NCI-H2227 treated with DMSO at 0.1 percent for 48 hours (cell line): ENCODE measurements at places on chromosomes 12 and 14.

GRCh38 chr12:81991868-81992267 is 232.7 kb upstream of the PPFIA2 start:
- no peak for DNase-seq

DNA sequence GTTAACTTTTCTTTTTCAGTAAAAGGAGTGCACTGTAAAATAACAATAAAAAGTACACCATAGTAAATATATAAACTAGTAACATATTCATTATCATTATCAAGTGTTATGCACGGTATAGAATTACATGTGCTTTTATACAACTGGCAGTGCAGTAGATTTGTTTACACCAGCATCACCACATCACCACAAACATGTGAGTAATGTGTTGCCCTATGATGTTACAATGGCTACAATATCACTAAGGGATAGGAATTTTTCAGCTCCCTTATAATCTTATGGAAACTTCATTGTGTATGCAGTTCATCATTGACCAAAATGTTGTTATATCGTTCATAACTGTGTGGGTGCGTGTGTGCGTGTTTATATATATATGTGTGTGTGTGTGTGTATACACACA is 23.5 kb upstream of the NEDD1 start:
- no peak for DNase-seq

DNA sequence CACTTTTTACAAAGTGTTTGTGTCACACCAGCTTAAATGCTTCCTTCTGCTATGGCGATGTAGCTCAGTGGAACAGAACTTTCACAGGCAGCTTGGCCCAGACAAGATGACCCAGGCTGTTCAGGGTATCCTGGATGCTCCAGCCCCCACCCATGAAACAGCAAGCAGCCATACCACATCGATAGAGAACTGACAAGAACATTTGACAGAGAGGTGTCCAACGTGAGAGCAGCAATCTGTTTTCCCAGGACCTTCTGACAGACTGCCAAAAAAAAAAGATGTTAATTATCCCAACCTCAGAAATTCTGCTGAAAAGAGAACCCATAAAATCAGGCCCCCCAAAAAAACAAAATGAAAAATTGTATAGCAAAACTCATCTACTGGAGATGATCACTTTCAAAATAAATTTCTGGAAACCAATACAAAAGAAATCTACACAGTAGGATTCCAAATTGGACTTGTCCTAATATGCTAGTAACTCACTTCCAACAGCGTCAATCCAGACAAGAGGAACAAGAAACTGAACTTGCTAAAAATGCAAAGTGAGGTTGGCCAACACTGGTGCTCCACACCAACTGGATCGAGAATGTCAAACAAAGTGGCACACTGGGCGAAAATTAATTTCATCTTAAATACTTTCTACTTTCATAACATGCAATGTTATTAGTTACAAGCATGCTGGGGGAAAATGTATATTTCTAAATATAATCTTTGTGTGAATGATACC is 118.8 kb downstream of the DPF3 start:
- no peak for DNase-seq

DNA sequence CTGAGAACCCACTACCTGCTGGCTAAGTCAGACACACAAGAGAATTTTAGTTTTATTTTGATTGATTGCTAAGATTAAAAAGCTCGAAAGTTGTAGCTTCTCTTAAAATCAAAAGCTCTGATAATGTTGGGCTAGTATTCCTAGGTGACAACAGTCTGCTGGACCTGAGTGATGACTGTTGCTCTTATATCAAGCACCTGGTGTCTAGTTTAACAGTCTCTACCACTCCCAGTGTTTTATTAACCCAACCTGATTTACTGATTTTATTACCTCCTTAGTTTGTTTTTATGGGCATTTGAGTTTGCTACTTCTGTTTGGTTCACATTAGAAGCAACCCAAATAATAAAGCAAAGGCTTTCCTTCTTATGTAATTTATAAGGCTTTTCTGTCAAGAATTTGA is 41.8 kb downstream of the ATP6V1D start:
- no peak for DNase-seq

GRCh38 chr14:76391981-76392690 is 16.2 kb downstream of the ESRRB start:
- peak; percentile 25 for DNase-seq

- DNase-seq, result no peak
Observed at GRCh38 chr12:104499668-104500332, 43.1 kb downstream of the CHST11 start.

DNA sequence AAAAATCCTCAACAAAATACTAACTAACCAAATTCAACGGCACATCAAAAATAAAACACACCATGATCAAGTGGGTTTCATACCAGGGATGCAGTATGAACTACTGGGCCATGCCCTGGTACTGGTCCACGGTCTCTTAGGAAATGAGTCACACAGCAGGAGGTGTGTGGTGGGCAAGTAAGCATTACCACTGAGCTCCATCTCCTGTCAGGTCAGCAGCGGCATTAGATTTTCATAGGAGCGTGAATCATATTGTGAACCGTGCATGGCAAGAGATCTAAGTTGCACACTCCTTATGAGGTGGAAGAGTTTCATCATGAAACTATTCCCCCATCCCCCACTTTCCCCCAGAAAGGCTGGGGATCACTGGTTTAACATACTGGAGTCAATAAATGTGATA is 6.7 kb upstream of the LGR5 start:
- DNase-seq, result no peak

- DNase-seq, result no peak
Observed at GRCh38 chr14:28055008-28055407, 711.6 kb upstream of the FOXG1 start.

DNA sequence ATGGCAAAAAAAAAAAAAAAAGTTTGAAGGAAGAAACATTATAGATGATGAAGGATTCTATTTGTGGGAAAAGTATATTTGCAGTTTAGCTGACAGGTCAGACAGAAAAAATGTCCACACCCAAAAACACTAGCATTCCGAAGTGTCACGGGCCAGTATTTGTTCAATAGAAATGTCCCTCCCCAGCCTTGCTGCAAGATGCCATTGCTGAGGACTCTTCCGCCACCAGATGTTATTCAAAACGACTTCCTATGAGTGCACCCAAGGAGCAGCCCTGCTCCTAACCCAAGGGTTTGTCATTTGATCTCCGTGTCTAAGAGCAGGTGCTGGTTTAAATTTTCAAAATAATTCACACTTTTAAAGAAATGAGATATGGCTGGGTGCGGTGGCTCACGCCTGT is 163.1 kb downstream of the GCH1 start:
- DNase-seq, result no peak

- no peak for DNase-seq
Observed at GRCh38 chr12:53820514-53821306, 68.9 kb upstream of the CISTR start.

DNA sequence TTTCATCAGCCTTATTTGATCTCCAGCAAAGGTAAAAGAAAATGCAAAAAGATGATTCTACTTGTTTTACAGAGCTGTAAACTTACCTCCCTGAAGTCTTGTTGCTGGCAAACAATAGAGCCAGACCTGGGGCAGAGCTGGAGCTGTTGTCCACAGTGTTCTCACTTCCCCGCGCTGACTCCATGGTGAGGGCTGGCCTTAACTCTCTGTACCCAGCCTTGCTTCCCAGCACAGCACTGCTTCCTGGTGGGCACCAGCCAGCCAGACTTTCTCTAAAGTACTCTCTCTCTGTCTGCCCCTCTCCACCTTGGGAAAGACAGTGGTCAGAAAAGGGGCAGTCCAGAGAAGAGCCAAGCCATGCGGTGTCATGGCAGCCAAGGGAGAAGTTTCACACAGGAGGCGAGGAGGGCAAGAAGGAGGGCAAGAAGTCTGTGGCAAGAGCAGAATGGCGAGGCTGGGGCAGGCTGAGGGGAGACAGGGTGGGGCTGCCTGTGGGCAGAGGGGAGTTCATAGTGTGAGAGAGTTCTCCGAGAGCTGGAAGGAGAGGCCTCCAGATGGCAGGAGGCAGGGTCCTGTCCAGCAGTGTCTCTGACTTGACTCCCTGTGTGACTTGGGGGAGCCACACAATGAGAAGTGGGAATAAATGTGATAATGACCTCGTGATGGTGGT is 9.3 kb downstream of the EVL start:
- no peak for DNase-seq

GRCh38 chr12:57852200-57852599 is 5.7 kb upstream of the CTDSP2 start:
- DNase-seq, result no peak

DNA sequence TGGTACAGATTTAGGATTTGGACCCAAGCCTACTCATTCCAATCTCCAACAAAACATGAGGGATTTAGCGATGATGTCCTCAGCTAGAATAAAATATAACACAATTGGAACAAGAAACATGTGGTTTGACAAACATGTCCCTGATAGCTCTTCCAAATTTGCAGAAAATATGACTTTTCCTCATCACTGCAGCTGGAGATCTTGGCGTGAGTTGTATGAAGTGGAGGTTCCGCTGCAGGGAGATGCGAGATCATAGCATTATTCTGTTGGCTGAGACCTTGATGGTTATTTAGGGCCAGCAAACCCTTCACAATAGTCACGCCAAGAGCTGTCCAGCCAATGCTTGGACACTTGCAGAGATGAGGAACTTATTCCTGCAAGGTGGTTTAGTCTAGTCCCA is 413.4 kb upstream of the TBX3 start:
- DNase-seq, result no peak

DNA sequence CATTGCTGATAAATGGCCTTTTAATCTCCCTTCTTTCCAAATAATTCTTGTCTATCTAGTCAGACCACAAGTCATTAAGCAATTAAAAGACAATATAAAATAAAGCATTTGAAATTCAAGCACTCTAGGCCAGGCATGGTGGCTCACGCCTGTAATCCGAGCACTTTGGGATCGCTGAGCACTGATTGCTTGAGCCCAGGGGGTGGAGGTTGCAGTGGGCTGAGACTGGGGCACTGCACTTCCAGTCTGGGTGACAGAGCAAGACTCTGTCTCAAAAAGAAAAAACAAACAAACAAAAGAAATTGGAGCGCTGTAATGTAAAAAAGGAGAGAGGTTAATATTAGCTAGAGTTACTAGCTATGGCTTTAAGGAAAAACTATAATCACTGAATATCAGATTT is 30.5 kb upstream of the CSRP2 start:
- DNase-seq, result no peak

DNA sequence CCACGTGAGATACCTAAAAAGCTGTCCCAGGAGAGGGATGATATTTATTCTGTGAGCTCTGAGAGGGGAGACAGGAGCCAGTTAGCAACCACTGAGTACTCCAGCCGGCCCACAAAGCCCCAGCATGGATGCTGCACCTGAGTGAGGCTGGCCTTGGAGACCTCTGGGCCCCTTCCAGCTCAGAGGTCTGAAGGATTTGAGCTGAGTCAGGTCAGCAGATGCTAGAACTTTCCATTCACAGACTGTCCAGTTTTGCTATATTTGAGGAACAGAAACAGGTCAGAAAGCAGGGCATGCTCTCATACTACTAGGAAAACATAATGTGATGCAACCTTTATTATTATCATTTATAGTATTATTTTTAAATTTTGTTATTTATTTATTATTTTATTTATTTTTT is 15.0 kb upstream of the MAPKAPK5 start:
- no peak for DNase-seq

- DNase-seq, result no peak
Observed at GRCh38 chr14:61290701-61291100, 9.6 kb upstream of the TMEM30B start.
